Stimulated activated CD8-positive, alpha-beta memory T cell treated with anti-CD3 and anti-CD28 coated beads, Interleukin-12 subunit alpha, Interleukin-12 subunit beta, amount 100 ng/mL, for 1 hour (primary cell): ENCODE measurements at places on chromosomes 5 and 9.

- DNase-seq: no peak
Observed at GRCh38 chr5:10701567-10702039, 59.4 kb downstream of the DAP start.

DNA sequence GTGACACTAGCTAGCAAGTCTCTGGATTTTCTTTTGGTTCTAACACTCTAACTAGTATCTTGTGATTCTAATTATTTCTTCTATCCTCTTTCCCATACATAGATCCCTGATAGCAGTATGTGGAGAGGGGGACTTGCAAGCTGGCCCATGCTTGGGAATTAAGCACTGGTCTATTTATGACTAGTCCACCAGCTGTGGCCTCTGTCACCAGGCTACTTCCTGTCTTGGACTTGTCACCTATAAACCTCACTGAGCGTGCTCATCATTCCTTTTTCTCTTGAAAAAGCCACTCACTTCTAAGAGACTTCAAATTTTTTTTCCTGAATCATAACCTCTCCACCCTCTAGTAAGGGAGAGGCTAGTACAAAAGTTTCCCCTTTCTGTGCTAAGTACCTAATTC is 32.3 kb upstream of the MAMDC2 start:
- no peak for DNase-seq

DNA sequence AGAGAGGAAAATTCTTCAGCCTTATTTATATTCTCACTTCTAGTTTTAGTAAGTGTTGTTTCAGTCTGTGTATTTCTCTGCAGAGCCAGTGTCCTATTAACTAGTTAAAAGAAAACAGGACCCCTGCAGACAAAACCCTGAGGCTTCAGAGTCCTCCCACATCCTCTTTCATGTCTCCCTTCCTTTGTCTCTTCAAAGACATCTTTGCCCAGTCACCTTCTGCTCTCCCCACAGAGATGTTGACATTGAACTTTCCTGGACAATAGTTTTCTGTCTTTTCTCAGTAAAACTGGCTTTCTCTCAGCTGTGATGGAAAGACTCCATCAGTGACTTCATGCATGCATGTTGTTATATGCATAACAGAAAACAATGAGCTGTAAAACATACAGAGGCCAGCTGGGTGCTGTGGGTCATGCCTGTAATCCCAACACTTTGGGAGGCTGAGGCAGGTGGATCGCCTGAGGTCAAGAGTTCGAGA is 20.2 kb downstream of the GRAMD2B start:
- DNase-seq: no peak

- DNase-seq: no peak
Observed at GRCh38 chr5:152556784-152557183, 151.7 kb upstream of the NMUR2 start.

GRCh38 chr5:180294411-180294810 is 2.5 kb upstream of the MAPK9 start:
- no peak for DNase-seq

DNA sequence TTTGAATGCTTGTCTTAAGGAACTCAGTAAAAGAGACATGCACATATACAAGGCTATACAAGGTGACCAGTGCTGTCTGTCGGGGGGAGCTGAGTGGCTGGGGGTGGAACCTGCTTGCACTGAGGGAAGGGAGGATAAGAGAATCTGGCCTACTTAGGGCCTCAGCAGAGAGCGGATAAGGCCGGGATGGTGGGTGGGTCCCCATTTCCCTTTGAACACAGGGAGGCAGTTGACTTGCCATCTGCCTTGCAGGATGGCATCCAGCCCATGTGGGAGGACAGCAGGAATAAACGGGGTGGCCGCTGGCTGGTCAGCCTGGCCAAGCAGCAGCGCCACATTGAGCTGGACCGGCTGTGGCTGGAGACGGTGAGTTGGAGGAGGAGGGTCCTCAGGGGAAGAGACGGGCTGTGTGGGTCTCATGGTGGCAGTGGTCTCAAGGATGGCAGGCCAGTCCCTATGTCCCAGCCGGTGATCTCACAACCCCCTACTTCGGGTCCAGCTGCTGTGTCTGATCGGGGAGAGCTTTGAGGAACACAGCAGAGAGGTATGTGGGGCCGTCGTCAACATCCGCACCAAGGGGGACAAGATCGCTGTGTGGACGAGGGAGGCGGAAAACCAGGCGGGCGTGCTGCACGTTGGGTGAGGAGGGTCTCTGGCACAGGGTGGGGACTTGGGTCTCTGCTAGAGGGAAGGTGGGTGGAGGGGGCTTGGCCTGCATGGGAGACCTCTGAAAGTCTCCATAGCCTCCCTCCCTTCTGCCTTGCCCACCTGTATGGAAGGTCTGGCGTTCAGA is 2.2 kb upstream of the TSPAN17 start:
- no peak for DNase-seq
